ENCODE measurements at places on chromosomes 12 and 14. TPM values are rescaled to one million over a fixed set of nuclear protein-coding genes. Genes with fewer than 3 reads are reported as not detected.
A peak's percentile ranks its signal among the peaks of the same experiment; 100 is the strongest.

Gene IL22
- total RNA-seq, result not detected

Gene KRT77
- not detected for total RNA-seq

Gene B4GALNT3
- total RNA-seq, result 1.8 TPM

Gene MYL2
- total RNA-seq, result not detected

GRCh38 chr14:34174973-34175372 is 224.1 kb upstream of the EGLN3 start:
- DNase-seq, result no peak

GRCh38 chr12:117837737-117838050 is 131.1 kb downstream of the KSR2 start:
- no peak for DNase-seq

GRCh38 chr12:124963211-124963610 is 25.7 kb downstream of the DHX37 start:
- no peak for DNase-seq

GRCh38 chr12:48977290-48978281 is 536 bp upstream of the WNT1 start:
- DNase-seq, result peak; percentile 45

- DNase-seq, result no peak
Measured at GRCh38 chr14:67675219-67675582, 769 bp upstream of the VTI1B start.

DNA sequence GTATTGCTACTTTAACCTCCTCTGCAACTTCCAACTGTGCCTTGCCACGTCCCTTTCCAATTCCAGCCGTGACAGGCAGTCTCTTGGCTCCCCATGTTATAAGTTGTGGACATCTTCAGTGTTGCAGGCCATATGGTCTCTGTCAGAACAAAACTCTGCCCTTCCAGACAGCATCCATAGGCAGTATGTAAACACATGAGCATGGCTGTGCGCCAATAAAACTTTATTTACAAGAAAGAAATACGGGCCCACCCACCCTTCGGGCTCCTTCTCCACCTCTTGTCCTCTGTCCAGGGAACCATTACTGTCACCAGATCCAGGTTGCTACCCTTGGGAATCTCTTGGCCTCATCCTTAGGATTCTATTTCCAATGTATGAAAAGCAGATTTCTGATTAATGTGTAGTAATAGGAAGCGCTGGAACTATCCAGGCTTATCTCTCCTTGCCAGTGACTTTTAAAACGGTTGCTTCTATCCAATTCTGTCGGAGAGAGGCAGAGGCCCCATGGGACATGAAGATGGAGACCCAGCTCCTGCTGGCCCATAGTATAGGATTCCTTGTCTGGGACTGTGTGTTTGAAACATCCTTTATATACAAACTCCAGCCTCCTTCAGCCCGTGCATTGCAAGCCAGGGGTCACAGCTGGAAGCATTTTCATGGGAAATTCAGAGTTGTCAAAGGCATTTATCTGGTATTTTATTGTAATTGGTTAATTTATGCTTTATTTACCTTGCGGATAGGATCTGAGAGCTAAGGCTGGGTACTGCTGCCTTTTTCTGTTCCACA is 114.4 kb downstream of the ZNF664 start:
- no peak for DNase-seq

DNA sequence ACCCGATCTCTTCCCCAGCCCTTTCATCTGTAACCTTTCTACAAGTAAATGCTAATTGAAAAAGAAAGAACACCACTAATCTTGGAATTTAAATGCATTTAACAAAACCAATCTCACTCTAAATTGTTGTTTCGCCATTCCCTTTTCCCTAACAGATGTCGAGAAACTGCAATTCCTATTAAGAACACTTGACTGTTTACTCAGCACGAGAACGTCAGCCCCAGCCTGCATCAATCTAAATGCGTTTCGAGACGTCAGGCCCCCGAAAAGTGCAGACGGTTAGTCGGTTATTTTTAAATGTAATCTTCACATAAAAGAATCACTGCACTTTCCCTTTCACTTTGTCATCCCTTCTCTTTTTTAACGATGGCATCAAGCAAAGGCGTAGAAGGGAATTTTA is 837.6 kb downstream of the VRK1 start:
- DNase-seq, result no peak

All from M059J (cell line).